CD4-positive, alpha-beta memory T cell (primary cell): ENCODE measurements at places on chromosomes 5 and 9. TPM values are rescaled to one million over a fixed set of nuclear protein-coding genes. Genes with fewer than 3 reads are reported as not detected.

HSPB3 gene
- not detected for total RNA-seq

PCDHGB5 gene
- 0.49 TPM for total RNA-seq

SGCD gene
- not detected for total RNA-seq

IFNK gene
- total RNA-seq = not detected

HAVCR2 gene
- total RNA-seq = 2.7 TPM

NDST1 gene
- total RNA-seq = 0.64 TPM

TRIM36 gene
- not detected for total RNA-seq

DNA sequence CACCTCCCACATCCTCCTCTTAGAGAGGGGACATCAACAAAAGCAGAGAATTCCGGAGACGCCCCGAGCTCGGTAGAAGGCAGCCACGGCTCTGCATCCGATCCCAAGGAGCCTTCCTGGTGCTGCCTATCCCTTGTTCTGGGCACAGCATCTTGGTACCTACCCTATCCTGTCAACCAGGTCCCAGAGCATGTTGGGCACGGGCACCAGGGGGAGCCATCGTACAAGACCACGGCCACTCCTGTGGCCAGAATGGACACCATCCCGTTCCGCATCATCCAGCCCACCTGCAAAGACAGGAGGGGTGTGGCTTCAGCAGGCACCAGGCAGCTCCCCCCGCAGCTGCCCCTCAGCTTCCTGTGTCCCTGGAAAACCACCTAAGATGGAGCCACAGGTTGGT is 62.7 kb upstream of the ZNF354A start:
- DNase-seq = no peak

DNA sequence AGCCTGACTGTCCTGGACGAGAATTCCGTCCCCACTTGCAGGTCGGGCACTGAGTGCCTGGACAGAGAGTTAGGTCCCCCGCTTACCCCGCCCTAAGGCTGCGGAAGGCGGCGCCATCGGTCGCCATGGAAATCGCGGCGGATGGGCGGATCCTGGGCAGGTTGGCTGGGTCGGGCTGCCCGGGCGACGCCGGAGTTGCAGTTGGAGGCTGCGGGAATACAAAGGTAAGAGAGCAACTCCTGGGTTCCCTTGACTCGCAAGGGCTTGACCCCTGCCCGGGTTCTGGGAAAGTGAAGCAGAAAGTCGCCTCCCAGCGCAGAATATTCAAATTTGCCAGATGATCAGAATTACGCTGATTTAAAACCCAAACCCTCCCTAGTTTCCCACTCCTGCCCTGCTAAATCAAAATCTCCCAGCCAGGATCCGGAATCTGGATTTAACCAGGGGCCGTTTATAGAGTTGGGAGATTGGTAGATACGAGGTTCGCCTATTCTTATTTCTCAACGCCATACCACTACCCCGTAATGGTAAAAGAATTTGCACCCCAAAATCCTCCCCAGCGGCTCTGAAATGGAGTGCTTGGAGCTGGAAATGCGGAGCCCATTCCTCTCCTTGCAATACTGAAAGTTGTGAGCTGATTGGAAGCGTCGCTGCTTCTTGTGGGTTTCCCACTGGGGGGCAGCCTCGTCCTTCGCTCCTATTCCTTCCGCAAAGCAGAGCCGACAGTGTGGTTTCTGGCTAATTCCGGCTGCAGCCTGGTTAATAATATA is 156.4 kb upstream of the RASEF start:
- DNase-seq = no peak

DNA sequence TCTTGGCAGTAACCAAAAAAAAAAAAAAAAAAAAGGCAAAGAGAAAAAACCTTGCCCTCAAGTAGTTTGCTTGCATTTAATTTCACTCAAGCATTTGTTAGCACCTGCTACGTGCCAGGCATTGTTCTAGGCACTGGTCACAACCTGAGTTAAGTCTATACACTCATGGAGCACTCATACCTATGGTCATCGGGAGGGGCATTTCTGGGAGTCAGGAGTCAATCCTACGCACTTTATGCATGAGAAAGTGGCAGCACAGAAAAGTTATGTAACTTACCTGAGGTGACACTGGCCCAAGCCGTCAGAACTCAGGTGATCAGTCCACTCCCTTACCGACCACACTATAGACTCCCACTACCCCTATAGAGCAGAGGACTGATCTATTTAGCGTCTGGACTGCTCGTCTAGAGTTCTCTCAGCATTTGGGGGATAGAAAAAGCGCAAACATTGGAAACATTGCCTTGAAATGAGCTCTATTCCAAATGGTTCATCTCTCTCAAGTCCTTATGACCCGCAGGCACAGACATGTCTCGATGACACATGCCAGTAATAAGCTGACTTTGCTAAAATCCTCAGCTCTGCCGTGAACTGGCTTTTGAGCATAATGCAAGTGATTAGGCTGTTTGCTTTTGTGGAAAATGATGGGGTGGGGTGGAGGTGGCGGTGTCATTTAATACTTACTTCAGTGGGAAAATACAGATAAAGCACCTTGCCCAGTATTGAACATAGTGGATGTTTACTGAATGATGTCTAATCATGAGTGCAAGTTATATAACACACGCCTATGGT is 160.2 kb downstream of the ARHGEF28 start:
- no peak for DNase-seq

GRCh38 chr5:170678811-170679210 is 104.7 kb upstream of the GABRP start:
- DNase-seq = no peak

GRCh38 chr5:56977822-56978221 is 25.9 kb upstream of the MIER3 start:
- no peak for DNase-seq
